ENCODE measurements at places on chromosomes 12 and 14.

DNA sequence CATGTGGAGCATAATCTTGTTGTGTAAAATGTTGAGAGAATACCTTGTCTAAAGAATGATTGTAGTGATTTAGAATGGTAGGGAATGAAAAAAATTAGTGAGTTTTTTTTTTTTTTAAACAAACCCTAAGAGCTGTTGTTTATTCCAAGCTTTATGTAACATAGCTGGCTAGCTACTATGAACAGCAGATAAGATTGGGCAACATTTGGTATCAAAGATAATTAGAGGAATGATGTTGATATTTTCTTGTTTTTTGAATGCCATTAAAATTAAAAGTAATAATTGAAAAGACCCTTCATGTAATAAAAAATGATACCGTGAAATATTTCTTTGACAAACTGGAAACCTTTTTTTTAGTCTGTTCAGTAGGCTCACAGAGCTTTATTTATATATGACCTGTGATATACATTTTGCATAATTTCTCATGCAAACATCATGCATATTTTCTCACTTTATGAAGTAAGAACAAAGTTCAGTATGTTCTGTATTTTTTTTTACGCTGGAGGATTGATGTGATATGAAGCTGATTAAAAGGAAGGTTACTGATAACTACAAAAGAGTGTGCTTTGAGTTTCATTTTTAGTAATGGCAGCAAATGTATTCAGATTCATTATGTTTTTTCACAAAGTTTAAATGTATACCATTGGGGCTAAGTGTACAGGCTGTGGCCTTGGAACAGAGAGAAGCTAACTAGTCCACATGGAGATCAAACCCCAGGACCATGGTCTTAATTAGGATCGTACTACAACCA lies 8.1 kb downstream of the CPSF6 start:
- no peak for DNase-seq

DNA sequence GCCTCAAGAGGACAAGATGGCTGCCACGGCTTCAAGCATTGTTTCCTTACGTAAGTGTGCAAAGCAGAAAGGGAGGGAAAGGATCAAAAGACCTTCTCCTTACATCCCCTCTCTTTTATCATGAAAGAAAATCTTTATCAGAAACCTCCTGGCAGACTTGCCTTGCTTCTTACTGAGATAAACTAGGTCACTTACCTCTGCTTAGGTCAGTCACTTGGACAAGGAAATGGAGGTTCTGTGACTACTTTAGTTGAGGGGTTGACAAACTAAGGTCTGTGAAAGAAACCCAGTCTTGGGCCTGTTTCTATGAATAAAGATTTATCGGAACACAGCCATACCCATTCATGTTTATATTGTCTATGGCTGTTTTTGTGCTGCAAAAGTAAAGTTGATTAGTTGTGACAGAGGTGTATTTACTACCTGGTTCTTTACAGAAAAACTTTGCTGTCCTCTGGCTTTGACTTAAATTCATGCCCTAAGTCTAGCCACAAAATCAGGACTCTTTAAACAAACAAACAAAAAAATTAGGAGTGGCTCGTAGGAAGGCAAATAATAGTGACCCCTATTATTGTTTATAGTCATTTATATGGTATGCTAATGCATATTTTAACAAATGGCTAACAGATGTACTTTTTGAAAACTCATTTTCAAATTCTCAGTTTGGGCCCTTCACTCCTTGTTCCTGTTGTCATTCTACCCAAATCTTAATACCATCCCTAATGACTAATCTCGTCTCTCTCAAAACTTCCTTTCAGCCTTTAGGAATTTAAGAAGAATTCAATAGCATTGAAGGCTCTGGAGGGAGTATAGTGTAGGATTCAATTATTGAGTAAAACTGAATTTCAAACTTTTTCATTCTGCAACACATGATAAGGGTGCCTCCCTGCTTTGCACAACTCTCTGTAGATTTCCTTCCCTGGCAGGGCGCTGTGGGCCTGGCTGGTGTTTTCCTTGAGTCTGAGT lies 42.0 kb upstream of the ATP2B1 start:
- DNase-seq = no peak

- no peak for DNase-seq
Observed at GRCh38 chr12:46674800-46675199, 151.0 kb downstream of the SLC38A4 start.

GRCh38 chr12:63802012-63802608 lies 22.4 kb downstream of the RXYLT1 start:
- DNase-seq = no peak

- no peak for DNase-seq
Observed at GRCh38 chr14:81837304-81837703, 303.7 kb upstream of the SEL1L start.

DNA sequence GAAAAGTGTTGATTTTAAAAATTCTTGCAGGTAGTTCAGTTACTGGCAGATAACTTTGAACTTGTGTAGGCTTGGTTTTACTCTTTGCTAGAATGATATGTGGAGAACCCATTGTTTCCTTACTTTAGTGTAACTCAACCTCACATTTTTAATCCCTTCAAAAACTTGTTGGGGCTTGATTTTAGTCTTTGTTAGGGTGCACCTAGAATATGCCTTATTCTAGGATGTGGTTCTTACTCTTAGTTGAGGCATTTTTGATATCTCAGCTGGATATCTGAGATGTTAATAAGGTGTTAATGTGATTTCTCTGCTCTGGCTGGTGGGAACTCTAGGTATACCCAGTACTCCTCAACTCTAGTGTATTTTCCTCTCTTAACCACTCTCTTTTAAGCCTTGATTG lies 10.0 kb downstream of the MNAT1 start:
- no peak for DNase-seq

GRCh38 chr12:12718381-12718759 lies 1.2 kb downstream of the CDKN1B start:
- no peak for DNase-seq

DNA sequence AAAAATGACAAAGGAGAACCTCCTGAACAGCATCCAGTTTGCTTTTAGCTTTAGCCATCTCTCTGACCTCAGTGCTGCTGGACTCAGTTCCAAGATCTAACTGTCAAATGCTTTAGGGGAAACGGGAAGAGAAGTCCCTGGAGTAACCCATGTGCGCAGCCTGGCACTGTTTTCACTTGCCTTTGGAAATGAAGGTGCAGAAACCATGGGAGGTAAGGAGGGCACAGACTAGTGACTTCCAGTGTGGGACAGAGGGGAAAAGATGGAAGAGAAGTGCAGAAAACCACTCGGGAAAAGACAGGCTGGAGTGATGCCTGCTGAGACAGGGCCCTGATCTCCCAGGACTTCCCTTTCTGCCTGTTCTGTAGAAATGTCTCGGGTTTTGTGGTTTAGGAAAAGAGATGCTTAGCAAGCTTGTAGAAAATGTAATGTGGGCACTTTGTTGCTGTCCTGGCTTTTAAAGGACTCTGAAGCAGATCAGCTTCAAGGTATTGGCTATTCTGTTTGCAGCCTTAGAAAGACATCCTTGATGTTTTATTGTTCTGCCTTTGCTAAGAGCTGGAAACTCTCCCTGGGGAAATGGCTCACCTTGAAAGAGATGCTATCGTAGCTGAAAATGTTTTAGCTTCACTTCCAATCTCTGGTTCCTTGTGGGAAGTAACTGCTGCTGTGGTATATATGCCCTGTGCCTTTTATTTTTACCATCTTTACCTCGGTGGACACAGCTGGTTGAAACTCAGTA lies 124.6 kb upstream of the HIF1A start:
- no peak for DNase-seq

- DNase-seq = no peak
Observed at GRCh38 chr14:61287196-61287595, 6.1 kb upstream of the TMEM30B start.

- no peak for DNase-seq
Observed at GRCh38 chr14:24162093-24162492, 1.0 kb downstream of the IRF9 start.

DNA sequence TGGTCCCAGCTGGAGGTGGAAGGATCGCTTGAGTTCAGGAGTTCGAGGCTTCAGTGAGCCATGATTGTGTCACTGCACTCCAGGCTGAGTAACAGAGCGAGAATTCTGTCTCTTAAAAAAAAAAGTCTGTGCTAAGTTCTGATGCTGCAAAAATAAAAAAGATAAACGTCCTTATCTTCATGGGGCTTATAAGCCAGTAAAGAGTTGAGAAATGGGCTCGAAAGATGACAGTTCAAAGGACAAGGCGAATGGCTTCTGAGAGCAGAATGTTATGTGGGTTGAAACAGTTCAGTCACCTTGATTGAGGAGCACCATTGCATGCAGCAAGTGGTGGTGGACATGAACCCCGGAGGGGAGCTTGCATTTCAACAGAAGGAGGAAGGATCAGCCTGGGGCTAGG lies 4.7 kb downstream of the TSPAN9 start:
- DNase-seq = no peak

DNA sequence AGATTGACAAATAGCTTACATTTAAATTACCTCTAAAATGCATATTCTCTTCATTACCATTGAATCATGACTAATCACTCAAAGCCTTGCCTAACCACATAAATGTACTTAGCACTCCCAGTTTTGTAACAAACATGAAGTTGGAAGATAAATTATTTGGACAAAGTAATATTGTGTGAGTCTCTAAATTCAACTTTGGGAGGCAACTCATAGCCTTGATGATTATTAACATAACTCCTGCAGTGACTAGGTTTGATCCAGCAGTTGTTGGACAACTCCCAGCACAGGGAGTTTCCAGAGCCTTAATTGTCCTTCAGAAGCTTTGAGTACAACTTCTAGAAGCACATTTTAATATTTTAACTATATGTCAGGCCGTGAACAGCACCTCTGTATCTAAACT lies 153.4 kb upstream of the PDZRN4 start:
- no peak for DNase-seq

DNA sequence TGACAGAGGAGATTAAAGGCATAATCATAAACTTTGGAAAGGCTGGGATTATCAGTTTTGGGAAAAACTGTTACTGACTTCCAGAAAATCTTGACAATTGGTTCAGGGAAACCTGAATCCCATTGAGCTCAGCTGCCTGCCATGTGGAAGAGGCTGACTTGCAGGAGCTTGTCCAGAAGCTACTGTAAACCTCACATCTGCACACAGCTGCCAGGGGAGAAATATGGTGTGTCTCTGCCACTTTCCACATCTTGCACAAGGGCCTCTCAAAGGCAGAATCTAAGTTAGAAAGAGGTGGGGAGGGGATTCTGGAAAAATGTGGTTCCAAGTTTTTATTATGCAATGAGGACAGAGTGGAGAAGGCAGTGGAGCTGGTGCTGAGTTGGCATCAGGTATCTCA lies 8.7 kb upstream of the BHLHE41 start:
- DNase-seq = no peak

GRCh38 chr12:40622246-40622838 lies 69.9 kb upstream of the CNTN1 start:
- no peak for DNase-seq

All from caudate nucleus (tissue), 63 donors.